ENCODE measurements at places on chromosomes 2 and 18.

DNA sequence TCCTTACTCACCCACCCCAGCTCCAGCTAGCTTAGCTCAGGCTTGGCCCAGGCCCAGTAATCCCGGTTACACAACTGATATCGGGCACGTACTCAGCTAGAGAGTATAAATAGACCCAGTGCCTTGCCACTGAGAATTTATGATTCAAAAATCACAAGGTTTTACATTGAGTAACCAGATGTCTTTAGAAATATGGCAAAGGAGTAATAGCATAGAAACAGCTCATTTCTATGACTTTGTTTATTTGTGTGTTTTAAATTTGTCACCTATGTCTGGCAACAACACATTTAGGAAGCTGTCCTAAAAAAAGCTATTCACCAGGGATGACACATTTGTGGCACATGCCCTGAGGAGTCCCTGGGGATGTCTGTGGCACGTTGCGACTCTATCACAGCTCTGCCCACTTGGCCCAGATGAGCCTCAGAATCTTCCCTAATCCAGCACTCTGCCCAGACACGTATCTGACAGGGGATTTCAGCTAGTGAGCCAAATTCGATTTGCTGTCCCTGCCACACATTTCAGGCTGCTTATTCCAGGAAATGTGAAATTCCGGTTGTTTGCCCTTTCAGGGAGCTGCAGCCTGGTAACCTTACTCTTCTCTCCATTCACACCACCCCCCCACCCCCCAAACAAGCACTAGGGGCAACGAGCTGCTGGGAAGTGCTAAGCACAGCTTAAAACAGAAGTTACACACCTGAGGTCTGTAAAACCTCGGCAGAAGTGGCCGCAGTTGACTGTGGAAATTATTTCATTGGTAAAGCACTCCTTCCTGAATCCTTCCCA is 85.4 kb upstream of the ZCCHC2 start:
- no peak for DNase-seq

GRCh38 chr2:33091541-33092123 is 144.9 kb downstream of the LTBP1 start:
- DNase-seq: no peak

DNA sequence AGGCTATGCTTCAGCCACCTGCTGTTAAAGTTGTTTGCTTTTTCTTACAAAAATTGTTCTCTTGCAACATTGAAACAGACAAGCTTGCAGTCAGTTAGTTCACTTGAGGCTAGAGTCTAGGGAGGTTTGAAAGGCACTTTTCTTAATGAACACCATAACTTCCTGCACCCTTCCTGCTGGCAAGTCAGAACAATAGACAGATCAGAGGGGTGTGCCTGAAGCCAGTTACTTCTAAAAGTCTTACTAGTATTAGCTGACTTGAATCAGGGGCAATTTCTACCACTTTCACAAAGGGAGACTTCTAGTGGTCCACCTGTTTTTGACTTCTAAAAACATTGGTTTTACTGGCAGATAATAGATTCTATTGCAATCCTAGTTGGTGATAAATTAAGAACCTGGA is 367.4 kb upstream of the CDH20 start:
- no peak for DNase-seq

- no peak for DNase-seq
Observed at GRCh38 chr2:159635006-159635789, 18.9 kb upstream of the BAZ2B start.

DNA sequence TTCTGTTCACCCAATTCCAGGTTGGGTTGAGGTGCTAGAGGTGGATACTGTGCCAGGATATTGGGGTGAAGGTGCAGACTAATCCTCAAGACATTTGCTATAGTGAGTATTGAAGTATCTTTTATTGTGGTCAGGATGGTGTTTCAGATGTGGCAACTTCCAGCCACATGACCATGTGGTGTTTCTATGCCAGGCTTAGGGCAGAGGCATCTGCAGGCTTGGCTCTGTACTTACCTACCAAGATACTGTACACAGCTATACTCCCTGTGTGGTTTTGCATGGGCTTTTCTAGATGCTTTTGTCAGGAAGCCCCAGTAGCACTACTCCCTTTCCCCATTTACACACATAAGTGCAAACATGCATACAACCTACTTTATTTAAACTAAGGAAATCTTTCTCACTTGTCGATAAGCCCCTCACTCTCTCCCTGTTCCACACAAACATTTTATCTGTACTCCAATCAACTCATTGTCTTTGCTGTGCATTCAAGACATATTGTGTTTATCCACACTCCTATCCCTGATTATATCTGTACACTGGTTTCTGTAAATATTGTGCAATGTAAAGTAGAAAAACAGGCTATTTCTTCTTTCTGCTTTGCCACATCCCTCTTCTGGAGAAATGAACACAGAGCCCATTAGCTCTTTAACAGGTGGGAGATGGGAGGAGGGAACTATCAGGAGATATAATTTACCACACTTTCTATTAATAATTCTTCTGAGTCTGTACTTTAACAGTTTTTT is 12.3 kb downstream of the ARL6IP6 start:
- no peak for DNase-seq

DNA sequence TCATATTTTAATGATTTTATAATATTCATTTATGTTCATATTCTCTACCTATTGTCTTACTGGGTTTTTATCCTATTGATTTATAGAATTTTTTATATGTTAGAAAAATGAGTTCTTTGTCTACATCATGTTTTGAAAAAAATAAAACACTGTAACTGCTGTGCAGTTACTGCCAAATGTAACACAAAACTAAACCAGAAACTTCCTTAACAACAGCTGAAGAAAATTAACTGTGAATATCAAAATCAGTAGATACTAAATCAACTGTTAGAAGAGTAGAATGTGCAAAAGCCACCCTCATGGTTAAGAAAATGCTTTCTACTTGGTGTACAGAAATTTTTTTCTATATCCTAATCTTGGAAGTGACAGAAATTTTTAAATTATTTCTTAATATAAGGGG is 69.5 kb downstream of the PTRHD1 start:
- DNase-seq: no peak

DNA sequence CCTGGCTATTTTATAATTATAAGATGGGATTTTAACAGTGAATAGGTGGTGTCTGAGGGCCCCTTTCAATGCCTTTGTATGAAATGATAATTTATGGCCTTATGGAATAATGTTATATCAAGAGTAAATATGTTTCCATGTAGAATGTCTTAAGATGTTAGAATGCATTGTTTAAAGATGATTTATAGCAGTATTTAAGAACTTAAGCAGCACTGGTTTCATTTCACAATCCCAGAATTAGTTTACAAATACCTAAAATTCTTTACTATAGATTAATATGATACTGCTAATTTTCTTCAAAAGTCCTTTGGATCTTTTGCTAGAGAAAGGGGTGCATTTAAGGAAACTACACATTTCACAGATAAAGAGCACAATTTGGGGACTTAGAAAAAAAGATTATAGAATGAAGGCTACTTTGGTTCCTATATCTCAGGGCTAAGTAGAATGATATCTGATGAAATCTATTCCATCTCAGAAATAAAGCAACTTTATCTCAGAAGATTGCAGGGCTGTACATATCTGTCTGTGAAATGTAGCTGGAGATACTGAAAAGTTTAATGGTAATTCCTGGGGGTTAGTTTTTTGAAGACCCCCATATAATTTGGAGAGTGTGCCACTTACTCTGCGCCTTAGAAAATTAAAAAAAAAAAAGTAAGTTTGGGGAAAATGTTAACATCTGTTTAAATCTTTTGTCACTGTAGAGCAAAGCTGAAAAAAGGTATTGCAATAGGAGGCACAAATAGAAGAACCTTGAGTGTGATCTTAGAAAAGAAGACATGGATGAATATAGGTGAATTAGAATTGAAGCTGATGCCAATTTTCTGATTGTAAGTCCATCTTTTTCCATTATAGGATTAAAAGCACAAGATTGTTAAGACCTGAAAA is 123.4 kb downstream of the GULP1 start:
- no peak for DNase-seq

DNA sequence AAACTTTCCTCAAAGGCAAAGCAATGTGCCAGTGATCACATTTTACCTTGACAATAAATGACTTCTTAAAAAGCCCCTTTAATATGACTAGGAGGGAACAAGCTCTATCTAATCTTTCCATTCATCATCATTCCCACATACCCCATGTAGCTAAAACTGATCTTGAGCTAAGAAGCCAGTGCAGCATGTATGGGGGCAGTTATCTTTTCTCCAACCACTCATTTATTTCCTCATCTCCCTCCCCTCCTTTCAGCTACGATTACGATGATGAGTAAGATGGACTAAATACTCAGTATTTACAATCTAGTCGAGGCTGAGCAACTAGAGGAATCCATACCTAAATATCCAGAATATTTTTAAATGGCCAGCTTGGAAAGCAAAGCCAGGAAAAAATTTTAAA is 35.5 kb downstream of the PNO1 start:
- no peak for DNase-seq

DNA sequence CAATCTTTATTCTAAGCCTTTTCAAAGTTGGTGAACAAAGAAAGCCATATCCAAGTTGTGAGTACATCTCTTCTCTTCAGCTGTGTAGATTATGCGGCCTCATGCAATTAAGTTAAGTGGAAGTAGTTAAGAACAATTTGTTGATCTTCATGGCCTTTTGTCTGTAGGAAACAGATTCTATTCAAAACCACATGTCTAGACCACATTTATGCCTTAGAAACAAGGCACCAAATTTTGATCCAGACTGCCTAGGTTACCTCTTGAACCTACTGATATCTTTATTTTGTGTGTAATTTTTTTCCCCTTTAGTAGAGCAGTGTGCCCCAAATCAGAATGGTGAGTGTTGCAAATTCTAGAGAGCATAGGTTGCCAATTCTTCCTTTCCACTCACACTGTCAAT is 101.6 kb upstream of the CERS6 start:
- DNase-seq: no peak

GRCh38 chr2:190432567-190433231 is 24.5 kb downstream of the MFSD6 start:
- DNase-seq: no peak

GRCh38 chr2:141618457-141618856 is 512.4 kb downstream of the LRP1B start:
- no peak for DNase-seq

DNA sequence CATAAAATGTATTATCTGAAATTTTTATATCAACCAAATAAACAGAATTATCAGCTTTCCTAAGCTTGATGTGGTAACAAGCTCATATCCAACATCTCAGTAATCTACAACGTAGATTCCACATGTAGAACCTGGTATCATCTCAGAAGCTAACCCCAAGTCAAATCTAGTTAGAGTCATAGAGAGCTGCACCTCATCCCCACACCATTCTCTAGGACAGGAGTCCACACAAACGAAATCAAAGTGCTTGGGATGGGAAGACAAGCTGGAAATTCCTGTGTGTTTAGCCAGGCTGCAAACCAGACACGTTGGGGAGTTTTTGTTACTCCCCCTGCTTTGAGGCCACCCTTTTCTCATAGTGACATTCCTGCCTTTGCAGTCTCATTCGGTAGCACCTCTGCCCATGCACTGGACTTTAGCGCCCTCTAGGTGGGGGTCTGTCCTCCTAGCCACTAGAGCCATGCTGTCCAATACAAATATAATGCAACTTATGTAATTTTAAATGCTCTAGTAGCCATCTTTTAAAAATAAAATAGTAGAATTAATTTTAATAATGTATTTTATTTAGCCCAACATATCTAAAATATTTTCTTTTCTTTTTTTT is 28.1 kb upstream of the SATB2 start:
- DNase-seq: peak; percentile 47

DNA sequence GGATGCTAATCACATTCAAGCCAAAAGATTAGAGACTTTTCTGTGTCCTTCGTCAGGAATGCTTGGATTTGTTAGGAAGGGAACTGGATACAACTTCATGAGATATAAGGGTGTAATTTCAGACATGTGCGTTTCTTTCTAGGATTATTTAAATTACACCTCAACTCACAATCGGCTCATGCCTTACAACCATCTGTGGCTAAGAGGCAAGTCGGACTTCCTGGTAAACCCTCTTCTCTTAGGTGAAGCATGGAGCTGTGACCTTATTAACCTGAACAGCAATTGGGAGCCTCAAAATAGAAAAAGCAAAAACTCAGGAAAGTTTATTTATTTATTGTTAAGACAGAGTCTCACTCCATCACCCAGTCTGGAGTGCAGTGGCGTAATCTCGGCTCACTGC is 61.8 kb downstream of the SEMA4F start:
- no peak for DNase-seq

- DNase-seq: no peak
Observed at GRCh38 chr2:176747928-176748327, 464.7 kb upstream of the HNRNPA3 start.

- peak; percentile 65 for DNase-seq
Observed at GRCh38 chr2:84970868-84971509, at the start of gene KCMF1. Gene KCMF1 (plus strand): TSS chr2:84971161. CDS start chr2:84971452, 291 bp downstream.

Measured in neuronal stem cell (in vitro differentiated cells).